ENCODE measurements at places on chromosomes 5 and 9.

- DNase-seq, result no peak
Observed at GRCh38 chr5:99686538-99686937, 757.7 kb upstream of the CHD1 start.

DNA sequence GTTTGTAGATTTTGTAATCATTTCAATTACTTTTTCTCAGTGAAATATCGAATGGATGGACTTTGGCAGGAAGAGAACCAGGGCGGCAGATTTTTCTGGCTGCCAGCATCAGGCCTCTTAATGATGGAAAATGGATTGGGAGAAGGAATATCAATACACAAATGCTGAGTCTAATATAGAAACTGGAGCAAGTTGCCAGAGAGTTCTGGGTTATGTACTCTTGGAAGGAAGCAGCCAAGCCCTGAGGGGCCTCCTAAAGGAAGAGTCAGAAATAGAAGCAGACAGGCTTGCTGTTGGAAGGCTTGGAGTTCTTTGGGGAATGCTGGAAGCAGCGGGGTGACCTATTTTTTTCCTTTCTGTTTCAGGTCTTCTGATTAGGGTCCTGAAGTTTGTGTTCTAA, 428.6 kb downstream of the DMAC1 start:
- no peak for DNase-seq

GRCh38 chr5:125326150-125326510, 579.7 kb upstream of the ZNF608 start:
- no peak for DNase-seq

GRCh38 chr5:170627271-170627670, 123.5 kb downstream of the KCNIP1 start:
- no peak for DNase-seq
